ENCODE measurements at places on chromosomes 4 and X. TPM values are rescaled to one million over a fixed set of nuclear protein-coding genes. Genes with fewer than 3 reads are reported as not detected.

Gene PAGE1
- total RNA-seq, result not detected

Gene TSPAN6
- 17.2 TPM for total RNA-seq

Gene USP9X
- 23.7 TPM for total RNA-seq

Gene FGFRL1
- total RNA-seq, result 79.1 TPM

Gene SASH3
- 31.0 TPM for total RNA-seq
